CD4-positive, alpha-beta memory T cell (primary cell): ENCODE measurements at places on chromosomes 2 and 18. TPM values are rescaled to one million over a fixed set of nuclear protein-coding genes. Genes with fewer than 3 reads are reported as not detected.

GRCh38 chr18:2998644-2999043 lies 14.3 kb downstream of the LPIN2 start:
- peaks cover 76% of the 10 kb centered on the region for H3K4me1 ChIP-seq
- H3K27ac ChIP-seq, result peak overlapping the region; percentile 47
- H3K36me3 ChIP-seq, result no peaks in the 10 kb centered on the region

DNA sequence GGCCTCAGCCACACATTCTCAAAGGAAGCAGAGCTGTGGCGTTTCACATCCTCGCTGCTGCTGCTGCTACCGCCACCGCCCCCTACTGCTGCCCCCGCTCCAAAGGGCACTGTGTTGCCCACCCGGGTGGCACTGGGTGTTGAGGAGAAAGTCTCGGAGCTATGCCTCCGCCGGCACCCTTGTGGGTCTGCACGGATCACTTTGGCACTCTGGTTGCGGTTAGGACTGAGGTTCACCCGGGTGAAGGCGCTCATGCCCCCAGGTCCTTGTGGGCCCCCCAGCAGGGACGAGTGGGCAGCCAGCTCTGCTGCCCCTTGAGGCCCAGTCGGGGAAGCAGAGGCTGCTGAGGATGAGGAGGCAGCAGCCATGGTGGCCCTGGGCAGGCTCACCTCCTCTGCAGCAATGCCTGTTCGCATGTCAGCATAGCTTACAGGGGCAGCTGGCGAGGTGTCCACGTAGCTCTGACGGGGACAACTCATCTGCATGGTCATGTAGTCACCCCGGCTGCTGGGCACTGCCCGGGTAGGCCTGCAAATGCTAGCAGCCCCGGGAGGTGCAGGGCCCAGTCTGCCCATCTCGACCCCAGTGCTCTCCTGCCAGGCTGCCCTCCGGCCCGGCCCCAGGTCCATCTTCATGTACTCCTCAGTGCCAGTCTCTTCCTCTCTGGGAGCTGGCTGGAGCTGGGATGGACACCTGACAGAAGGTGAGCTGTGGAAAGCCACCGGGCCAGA lies 4.2 kb downstream of the IRS1 start:
- no peak overlapping the region for H3K27ac ChIP-seq
- peaks cover 26% of the 10 kb centered on the region for H3K4me1 ChIP-seq
- no peaks in the 10 kb centered on the region for H3K27me3 ChIP-seq

DNAJC5G gene
- polyA plus RNA-seq, result not detected

TSPYL6 gene
- polyA plus RNA-seq, result not detected

ICOS gene
- 28.1 TPM for polyA plus RNA-seq
